ENCODE measurements at places on chromosomes 1 and 21. TPM values are rescaled to one million over a fixed set of nuclear protein-coding genes. Genes with fewer than 3 reads are reported as not detected.
A peak's percentile ranks its signal among the peaks of the same experiment; 100 is the strongest.

DNA sequence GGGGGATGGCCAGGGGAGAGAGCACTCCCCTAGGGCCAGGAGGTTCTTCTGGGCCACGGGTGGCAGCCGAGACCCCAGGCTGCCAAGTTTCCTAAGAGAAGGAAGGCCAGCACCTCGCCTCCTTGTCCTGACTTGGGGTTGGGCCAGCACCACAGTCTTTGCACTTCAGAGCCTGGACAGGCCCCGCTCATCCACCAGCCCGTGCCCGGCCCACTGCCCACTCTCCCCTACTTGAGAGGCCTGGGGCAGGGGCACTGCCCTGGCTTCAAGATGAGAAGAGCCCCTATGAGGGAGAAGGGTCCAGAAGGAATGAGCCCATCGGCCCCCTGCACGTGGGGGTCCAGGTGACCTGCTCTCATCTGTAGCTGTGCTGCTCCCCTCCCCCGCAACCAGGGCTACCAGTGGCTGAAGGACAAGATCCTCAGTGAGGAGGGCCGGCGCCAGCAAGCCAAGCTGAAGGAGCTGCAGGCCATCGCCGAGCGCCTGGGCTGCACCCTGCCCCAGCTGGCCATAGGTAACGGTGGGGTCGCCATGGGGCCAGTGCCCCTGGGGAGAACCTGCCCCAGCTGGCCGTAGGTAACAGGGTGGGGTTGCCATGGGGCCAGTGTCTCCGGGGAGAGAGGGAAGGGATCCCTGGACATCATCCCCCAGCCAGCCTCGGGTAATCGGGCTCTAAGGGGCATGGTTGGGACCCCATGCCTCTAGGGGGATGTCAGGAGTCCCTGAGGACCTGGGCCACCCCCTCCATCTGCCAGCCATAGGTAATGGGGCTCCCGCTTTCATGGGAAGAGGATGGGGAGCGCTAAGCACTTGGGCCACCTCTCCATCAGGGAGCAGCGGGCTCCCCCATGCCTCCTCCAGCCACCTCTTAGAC, 50.8 kb downstream of the KCNAB2 start:
- no peaks in the 10 kb centered on the region for H3K27me3 ChIP-seq
- H3K4me1 ChIP-seq: no peaks in the 10 kb centered on the region
- DNase-seq: no peak
- H3K27ac ChIP-seq: no peak overlapping the region
- no peak overlapping the region for H3K4me3 ChIP-seq

DNA sequence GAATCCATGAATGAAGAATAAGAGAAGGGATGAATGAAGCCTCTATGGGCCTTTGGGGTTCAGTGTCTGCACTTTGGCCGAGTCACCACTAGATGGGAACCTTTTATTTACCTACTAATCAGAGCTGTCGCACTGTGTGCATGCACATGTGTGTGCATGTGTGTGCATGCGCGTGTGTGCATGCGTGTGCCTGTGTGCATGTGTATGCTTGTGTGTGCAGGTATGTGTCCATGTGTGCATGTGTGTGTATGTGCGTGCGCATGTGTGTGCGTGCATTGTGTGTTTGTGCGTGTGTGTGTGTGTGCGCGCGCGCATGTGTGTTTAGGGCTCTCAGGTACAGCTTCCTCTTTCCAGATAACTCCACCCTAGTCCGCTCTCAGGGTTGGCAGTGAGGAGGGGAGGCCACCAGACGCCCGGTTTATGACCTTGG, 20.4 kb upstream of the UBXN10 start:
- peaks cover 5% of the 10 kb centered on the region for H3K36me3 ChIP-seq
- H3K27ac ChIP-seq: no peak overlapping the region
- H3K4me3 ChIP-seq: no peak overlapping the region
- DNase-seq: peak; percentile 30
- H3K4me1 ChIP-seq: no peaks in the 10 kb centered on the region
- peaks cover 12% of the 10 kb centered on the region for H3K27me3 ChIP-seq

- no peak for DNase-seq
- H3K27ac ChIP-seq: no peak overlapping the region
- H3K36me3 ChIP-seq: no peaks in the 10 kb centered on the region
- H3K27me3 ChIP-seq: no peaks in the 10 kb centered on the region
- H3K4me1 ChIP-seq: no peaks in the 10 kb centered on the region
- no peak overlapping the region for H3K4me3 ChIP-seq
Observed at GRCh38 chr1:118589238-118589846, 398.8 kb downstream of the TBX15 start.

DNA sequence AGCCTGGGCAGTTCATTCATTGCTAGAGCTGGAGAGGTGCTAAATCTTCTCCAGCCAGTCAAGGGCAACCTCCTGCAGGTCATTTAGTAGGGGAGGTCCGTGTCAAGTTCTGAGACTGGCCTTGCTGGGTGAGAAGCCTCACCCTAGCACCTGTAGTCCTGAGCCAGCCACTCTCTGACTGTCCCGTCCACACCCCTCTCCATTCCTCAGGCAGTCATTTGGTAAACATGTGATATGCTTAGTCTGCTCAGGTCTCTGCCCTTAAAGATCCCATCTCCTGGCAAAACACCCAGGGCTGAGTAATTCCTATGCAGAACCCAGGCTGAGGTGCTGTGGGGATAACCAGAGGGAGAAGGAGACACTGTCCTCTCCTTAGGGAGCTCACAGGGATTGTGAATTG, 13.7 kb upstream of the IGFN1 start:
- H3K4me1 ChIP-seq: no peaks in the 10 kb centered on the region
- no peak for DNase-seq
- no peak overlapping the region for H3K4me3 ChIP-seq
- H3K36me3 ChIP-seq: no peaks in the 10 kb centered on the region
- peaks cover 41% of the 10 kb centered on the region for H3K27me3 ChIP-seq
- H3K27ac ChIP-seq: no peak overlapping the region

DNA sequence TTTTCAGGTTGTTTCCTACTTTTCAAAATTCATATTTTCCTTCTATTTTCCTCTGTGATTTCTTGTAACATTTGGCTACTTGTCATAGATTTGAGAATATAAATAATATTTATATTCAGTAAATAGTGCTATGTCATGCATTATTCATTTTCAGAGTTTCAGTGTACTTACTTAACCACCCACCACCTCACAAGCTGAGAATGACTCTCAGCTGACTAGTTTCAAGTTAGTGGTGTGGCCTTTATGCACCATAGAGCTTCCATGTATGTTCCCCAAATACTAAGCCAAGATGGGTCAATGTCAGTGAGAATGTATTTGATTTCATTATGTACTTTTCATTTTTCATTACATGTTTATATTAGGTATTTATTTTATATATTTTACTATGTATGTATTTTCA, 56.9 kb upstream of the RGS1 start:
- H3K27ac ChIP-seq: no peak overlapping the region
- H3K4me1 ChIP-seq: peaks cover 46% of the 10 kb centered on the region
- DNase-seq: no peak
- no peak overlapping the region for H3K4me3 ChIP-seq
- H3K27me3 ChIP-seq: no peaks in the 10 kb centered on the region

DNA sequence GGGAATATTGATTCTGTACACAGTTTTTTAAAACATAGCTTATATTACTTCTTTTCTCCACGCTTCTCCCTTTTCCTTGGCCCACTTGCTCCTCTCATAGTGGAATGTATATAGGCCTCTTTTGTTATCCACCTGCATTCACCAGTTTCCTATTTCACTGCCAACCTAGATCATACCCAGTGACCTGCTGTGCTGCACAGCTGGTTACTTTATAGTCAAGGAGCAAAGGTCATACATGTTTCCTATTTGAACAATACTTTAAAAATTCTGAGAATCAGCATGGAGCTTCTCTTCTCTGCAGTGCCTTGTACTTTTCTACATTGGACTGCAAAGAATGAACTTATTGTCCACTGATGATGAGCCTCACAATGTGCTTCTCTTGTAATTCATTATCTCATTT, 4.3 kb upstream of the SLC35D1 start:
- no peak overlapping the region for H3K27ac ChIP-seq
- no peak for DNase-seq
- H3K4me1 ChIP-seq: peaks cover 8% of the 10 kb centered on the region
- peaks cover 10% of the 10 kb centered on the region for H3K27me3 ChIP-seq
- no peaks in the 10 kb centered on the region for H3K36me3 ChIP-seq

GRCh38 chr1:150841626-150842025, 33.6 kb upstream of the CTSK start:
- H3K27me3 ChIP-seq: no peaks in the 10 kb centered on the region
- peak overlapping the region; percentile 50 for H3K27ac ChIP-seq
- peaks cover 36% of the 10 kb centered on the region for H3K4me1 ChIP-seq

GRCh38 chr1:38201431-38201830, 154.8 kb upstream of the POU3F1 start:
- no peaks in the 10 kb centered on the region for H3K4me1 ChIP-seq
- no peaks in the 10 kb centered on the region for H3K36me3 ChIP-seq
- H3K27ac ChIP-seq: no peak overlapping the region

DNA sequence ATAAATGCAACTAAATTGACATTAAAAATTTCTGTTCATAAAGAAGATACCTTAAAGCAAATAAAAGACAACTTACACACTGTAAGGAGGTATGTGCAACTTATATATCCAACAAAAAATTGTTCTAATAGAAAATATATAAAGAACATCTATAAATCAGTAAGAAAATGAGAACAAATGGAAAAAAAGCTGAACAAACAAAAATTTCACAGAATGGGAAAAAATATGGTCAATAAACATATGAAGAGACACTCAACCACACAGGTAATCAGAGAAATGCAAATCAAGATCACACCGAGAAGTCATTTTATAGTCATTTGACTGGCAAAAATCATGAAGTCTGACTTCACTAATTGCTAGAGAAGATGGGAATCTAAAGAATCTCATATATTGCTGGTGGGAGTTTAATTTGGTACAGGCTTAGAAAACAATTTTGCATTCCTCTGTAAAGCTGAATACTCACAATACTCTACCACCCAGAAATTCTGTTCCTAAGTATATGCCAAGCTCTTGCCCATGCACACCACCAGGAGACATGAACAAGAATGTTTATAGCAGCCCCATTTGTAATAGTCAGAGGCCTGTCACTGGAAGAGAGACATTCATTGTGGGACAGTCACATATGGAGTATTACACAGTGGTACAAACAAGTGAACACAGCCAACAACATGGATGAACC, 22.0 kb upstream of the THEM5 start:
- H3K4me3 ChIP-seq: no peak overlapping the region
- peaks cover 35% of the 10 kb centered on the region for H3K36me3 ChIP-seq
- H3K4me1 ChIP-seq: peaks cover 11% of the 10 kb centered on the region
- no peak for DNase-seq

- DNase-seq: no peak
- H3K4me1 ChIP-seq: peaks cover 5% of the 10 kb centered on the region
- no peak overlapping the region for H3K4me3 ChIP-seq
- H3K27ac ChIP-seq: no peak overlapping the region
Observed at GRCh38 chr1:204350857-204351573, 8.7 kb downstream of the PLEKHA6 start.

DNA sequence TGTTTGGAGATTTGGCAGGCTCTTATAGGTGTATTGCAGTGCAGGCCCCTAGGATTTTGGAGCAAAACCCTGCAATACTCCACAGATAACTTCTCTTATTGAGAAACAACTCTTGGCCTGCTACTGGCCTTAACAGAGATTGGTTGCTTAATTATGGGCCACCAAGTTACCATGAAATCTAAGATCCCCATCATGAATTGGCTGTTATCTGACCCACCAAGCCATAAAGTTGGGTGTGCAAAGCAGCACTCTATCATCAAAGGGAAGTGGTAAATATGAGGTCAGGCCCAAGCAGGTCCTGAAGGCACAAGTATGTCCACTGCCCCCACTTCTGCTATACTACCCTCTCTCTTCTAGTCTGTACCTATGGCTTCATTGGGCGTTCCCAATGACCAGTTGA, 130.0 kb upstream of the TNFSF4 start:
- H3K4me3 ChIP-seq: no peak overlapping the region
- DNase-seq: no peak
- H3K4me1 ChIP-seq: peaks cover 9% of the 10 kb centered on the region

DNA sequence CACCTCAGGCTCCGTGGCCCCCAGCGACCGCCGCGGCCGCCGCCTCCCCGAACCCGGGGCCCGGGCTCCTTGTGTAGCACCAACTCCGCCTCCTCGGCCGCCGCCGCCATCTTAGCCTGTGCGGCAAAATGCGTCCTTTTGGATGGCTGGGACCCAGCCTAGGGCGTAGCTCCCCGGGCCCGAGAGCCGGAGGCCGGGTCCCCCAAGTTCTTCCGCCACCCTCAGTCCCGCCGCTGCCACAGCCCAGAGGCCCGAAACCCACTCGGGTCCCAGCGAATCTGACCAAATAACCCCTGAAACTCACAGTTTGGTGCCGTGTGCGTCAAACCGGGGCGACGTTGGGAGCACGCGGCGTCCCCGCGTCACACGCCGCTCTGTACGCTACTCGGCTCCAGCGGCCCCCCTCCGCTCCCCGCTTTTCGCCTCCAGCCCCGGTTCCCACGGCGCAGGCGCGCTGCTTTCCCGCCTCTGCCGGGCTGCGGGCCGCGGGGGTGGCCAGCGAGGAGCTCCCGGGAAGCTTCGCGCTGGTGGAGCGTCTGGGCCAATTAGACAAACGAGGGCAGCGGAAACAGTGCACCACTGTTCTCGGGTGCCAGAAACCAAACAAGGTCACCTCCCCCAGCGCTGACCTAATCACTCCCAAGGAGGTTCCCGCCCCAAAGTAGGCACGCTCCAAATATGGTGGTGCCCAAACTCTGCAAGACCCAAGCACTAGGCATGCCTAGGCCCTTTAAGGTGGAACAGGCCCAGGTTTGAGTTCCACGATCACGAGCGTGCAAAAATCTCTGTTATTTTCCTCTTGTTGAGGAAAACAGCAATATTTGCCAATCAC, at the start of gene ZNF644:
Gene ZNF644 (minus strand): TSS at position 350 of the 832 bp plus-strand sequence. CDS start 39,682 bp downstream, outside the sequence.
- peak; percentile 94 for DNase-seq
- peaks cover 29% of the 10 kb centered on the region for H3K36me3 ChIP-seq
- H3K27ac ChIP-seq: peak within 1 kb of the TSS; percentile 99
- peak within 1 kb of the TSS; percentile 94 for H3K4me3 ChIP-seq

DNA sequence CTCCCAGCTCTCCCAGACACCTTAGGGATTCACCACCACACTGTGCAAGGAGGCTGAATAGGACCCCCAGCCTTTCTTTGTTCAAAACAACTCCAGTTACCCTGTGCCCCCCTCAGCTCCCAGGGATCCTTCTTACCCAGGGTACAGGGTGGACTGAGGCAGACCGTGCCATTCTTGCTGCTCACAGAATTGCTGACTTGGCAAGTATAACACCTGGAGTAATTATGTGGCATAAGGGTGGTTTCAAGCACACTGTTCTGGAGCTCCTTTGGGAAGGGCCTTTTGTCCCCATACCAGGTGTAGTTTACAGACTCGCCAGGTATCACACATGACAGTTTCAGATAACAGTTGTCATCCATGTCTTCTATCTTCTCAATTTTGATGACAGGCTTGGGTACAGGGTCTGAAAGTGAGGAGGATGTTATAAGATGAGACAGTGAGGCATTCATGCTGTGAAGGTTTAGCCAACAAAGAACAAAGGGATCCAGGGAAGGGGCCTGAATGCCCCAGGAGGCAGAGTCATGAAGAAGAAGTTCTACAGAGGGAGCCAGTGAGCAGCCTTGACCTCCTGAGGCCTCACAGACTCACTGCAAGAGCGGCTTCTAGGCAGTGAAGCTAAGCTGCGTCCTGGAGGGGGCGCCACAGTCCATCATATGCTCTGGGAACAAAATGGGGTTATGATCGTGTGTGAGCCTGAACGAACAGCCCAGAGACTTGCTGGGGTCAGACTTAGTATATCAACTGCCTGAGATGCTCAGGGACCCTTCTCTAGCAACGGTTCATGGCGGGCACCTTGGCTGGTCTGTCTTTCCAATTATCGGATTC, 30.3 kb downstream of the CD48 start:
- H3K27me3 ChIP-seq: no peaks in the 10 kb centered on the region
- H3K36me3 ChIP-seq: peaks cover 93% of the 10 kb centered on the region
- H3K4me1 ChIP-seq: peaks cover 85% of the 10 kb centered on the region
- H3K4me3 ChIP-seq: no peak overlapping the region

AJAP1 gene
- not detected for total RNA-seq

MATN1 gene
- not detected for total RNA-seq

CCDC30 gene
- total RNA-seq: 1.7 TPM

S100B gene
- total RNA-seq: 9.5 TPM

FAM72D gene
- 14.4 TPM for total RNA-seq

USP48 gene
- 74.9 TPM for total RNA-seq

PLA2G2D gene
- not detected for total RNA-seq
